ENCODE measurements at places on chromosomes 12 and 14. TPM values are rescaled to one million over a fixed set of nuclear protein-coding genes. Genes with fewer than 3 reads are reported as not detected.

- DNase-seq = peak; percentile 9
- H3K27ac ChIP-seq = no peak overlapping the region
- H3K27me3 ChIP-seq = no peaks in the 10 kb centered on the region
These were observed 6.7 kb downstream of the C12orf54 start for GRCh38 chr12:48489012-48489411.

- H3K36me3 ChIP-seq = no peaks in the 10 kb centered on the region
- H3K4me1 ChIP-seq = peaks cover 31% of the 10 kb centered on the region
- no peaks in the 10 kb centered on the region for H3K27me3 ChIP-seq
- no peak overlapping the region for H3K4me3 ChIP-seq
These were observed 20.1 kb upstream of the CERS5 start for GRCh38 chr12:50187084-50187900.

The KRT6C gene
- total RNA-seq = not detected

DNA sequence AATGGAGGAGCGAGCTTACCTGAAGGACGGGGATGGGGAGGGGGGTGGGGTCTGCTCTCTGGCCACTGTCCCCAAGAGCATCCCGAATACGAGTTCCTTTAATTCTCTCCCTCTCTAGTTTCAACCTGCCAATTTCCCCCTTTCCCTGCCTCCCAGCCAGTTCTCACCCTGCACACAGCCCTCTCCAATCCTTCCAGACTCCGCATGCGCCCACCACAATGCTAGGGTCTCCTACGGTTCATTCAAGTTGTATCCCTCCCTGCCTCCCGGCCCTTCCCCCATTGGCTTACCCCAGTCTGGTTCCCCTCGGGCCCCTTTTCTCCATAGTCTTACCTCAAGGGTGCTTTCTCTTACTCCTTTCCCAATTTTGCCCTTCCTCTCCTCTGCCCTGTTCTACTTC, 708 bp upstream of the IGFBP6 start:
- DNase-seq = no peak
- H3K4me1 ChIP-seq = peaks cover 5% of the 10 kb centered on the region
- peak overlapping the region; percentile 86 for H3K27ac ChIP-seq
- peak overlapping the region; percentile 44 for H3K4me3 ChIP-seq
- no peaks in the 10 kb centered on the region for H3K36me3 ChIP-seq
- H3K27me3 ChIP-seq = no peaks in the 10 kb centered on the region

DNA sequence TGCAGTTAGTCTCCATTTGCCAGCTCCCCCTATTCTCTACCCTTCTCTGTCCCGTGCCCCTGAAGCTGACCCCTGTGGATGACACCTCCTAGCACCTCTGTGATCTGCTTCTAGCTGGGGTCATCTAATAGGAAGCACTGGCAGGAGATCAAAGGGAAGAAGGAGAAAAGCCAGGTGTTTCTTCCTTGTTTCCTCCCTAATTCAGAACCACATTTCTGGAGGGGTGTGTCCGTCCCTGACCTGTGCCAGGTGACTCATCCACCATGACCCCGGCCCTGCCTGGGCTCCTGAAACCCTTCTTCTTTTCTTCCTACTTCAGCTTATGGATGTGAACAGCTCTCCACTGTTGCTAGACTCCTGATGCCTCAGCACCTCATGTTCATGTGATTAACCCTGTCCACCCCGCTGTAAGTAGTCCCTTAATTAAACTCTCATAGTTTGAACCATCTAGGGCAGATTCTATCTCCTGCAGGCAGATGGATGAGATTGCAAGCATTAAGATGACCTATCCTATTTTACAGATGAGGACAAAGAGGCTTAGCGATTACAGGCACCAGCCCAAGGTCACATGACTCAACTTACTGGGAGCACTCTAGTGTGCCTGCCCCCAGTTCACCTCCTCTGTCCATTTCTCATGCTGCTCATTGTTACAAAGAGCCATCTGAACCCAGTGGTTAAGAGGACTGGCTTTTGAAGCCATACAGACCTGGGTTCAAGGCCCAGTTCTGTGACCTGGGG, 770.5 kb downstream of the MED13L start:
- H3K36me3 ChIP-seq = no peaks in the 10 kb centered on the region
- no peak overlapping the region for H3K4me3 ChIP-seq
- no peaks in the 10 kb centered on the region for H3K27me3 ChIP-seq
- H3K4me1 ChIP-seq = no peaks in the 10 kb centered on the region
- DNase-seq = no peak

The VWF gene
- total RNA-seq = 55.0 TPM

DNA sequence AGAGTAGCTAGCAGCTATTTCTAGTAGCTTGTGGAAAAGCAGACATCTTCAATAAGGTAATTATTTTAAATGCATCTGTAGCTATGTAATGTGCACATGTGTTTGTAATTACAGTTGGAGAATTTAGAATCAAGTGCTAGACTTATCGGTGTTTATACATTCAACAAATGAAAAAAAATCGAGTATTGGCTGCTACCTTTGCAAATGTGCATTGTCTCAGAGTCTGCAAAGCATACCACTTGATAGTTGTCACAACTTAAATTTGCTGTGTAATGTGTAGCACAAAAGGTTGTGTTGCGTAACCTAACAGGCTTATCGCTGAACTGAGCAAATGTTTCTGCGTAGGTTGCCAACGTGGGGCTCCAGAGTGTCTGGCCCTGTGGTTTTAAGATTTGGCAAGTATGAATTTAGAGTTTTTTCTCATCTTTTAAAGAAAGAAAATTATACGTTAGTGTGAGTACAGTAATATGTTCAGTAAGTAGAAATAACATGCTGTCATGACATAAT, 44.3 kb downstream of the TMTC2 start:
- no peaks in the 10 kb centered on the region for H3K27me3 ChIP-seq
- H3K4me3 ChIP-seq = no peak overlapping the region
- H3K4me1 ChIP-seq = no peaks in the 10 kb centered on the region
- H3K27ac ChIP-seq = no peak overlapping the region
- no peak for DNase-seq
- no peaks in the 10 kb centered on the region for H3K36me3 ChIP-seq

The TMTC3 gene
- 15.1 TPM for total RNA-seq

GRCh38 chr14:33430414-33431035, 491.8 kb downstream of the NPAS3 start:
- DNase-seq = no peak
- no peaks in the 10 kb centered on the region for H3K27me3 ChIP-seq
- H3K4me1 ChIP-seq = no peaks in the 10 kb centered on the region
- no peaks in the 10 kb centered on the region for H3K36me3 ChIP-seq
- no peak overlapping the region for H3K27ac ChIP-seq

DNA sequence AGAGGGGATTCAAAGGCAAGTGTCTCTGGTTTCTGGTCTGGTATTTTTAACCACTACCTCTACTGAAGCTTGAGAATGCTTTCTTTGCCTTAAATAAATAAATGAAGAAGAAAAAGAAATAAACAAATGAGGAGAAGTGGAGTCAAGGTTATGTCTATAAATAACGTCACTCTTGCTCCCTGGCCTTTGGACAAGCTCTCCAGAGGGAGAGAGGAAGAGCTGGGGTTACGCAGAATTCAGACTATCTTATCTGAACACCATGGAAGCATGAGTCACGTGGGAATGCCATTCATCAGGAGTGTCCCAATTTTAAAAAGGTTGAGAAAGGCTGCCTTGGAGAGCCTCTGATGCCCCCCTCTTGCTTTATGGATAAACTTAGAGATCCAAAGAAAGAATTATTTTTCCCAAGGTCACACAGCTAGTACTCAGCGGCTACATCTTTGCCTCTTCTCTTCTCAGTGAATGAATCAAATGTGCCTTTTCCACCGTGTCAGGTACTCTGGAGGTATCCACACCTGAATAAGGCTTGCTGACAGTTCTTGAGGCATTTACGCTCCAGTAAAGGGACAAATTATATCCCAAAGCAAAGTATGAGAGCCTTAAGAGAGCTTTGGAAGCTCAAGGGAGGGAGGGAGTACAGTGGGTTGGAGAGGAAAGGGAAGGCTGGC, 12.9 kb upstream of the MSI1 start:
- H3K36me3 ChIP-seq = no peaks in the 10 kb centered on the region
- H3K27ac ChIP-seq = no peak overlapping the region
- DNase-seq = no peak
- H3K4me3 ChIP-seq = no peak overlapping the region

GRCh38 chr12:106582641-106583230, at the start of gene RFX4:
Gene RFX4 (plus strand): TSS chr12:106583004. CDS start chr12:106583321, 317 bp downstream.
- peaks cover 71% of the 10 kb centered on the region for H3K27me3 ChIP-seq
- no peak within 1 kb of the TSS for H3K4me3 ChIP-seq
- DNase-seq = no peak
- no peak within 1 kb of the TSS for H3K27ac ChIP-seq
- H3K4me1 ChIP-seq = peaks cover 4% of the 10 kb centered on the region

DNA sequence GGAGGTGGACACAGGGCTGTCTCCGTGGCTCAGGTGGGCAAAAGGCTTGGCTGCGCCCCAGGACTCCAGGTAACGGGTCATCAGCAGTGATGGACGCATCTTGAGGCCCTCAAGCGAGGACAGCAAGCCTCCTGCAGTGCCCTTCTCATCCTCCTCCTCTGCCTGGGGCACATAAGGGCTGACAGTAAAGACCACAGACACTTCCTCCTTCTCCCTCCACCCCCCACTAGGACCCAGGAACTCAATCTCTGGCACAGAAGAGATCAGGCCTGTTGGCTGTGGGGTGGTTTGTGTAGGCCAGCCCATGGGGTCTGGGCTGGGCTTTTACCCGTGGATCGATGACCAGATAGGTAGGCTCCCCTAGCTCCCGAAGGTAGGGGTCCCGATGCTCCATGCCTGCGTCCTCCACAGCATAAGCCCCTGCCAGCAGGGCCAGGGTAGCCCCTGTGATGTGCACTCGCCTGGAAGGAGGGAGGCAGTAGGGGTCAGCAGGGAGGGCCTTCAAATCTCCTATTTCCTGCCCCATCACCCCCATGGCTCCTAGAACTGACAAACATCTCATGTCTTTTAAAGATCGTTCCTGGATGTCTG, 5.7 kb downstream of the ADCY4 start:
- H3K4me1 ChIP-seq = peaks cover 5% of the 10 kb centered on the region
- no peaks in the 10 kb centered on the region for H3K27me3 ChIP-seq
- no peak overlapping the region for H3K27ac ChIP-seq

The MARCHF9 gene
- total RNA-seq = 11.1 TPM

The NELL2 gene
- total RNA-seq = 7.2 TPM

DNA sequence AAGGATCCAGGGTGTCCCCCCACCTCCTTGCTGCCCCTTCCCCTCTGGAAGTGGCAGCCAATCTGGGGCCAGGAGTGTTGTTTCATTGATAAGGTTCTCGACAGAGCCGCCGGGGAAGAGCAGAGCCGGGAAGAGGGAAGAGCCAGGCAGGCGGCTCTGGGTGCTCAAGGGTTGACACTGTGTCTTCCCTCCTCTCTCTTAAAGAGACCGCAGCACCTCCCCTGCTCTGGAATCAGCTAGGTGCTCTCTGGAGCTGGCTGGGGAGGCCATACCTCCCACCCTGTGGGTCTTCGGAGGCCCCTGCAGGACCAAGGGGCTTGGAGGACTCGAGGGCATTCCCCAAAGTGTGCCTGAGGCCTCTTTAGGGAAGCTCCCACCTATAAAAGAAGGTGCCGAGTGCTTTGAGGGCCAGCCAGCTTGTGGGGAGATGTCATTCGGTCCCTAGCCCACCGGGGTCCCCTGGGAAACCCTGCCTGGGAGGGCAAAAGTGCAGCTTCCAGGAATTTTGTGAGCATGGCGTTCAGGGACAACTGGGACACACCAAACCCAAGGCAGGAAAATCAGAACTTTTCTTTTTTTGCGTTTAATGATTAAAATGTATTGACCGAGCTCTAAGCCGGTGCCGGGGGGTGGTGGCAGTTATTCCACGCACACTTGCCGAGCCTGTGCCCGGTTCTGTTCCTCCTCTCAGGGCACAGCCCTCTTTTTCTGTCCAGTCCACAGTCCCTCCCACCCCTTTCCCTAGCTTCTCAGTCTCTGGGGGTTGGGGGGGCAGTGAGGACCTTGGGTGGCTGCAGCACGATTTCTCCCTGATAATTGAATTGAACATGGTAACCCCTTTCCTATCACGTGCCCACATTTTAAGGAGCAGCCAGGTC, 3.0 kb downstream of the SETD1B start:
- DNase-seq = no peak
- H3K27me3 ChIP-seq = no peaks in the 10 kb centered on the region
- H3K4me1 ChIP-seq = peaks cover 16% of the 10 kb centered on the region
- H3K36me3 ChIP-seq = peaks cover 10% of the 10 kb centered on the region
- peak overlapping the region; percentile 100 for H3K27ac ChIP-seq
- H3K4me3 ChIP-seq = peak overlapping the region; percentile 59

GRCh38 chr12:42698213-42698612, 108.7 kb upstream of the PRICKLE1 start:
- H3K4me1 ChIP-seq = no peaks in the 10 kb centered on the region
- H3K4me3 ChIP-seq = no peak overlapping the region
- DNase-seq = no peak
- H3K27ac ChIP-seq = no peak overlapping the region
- H3K27me3 ChIP-seq = no peaks in the 10 kb centered on the region

The SYCP3 gene
- total RNA-seq = not detected

- H3K4me1 ChIP-seq = peaks cover 2% of the 10 kb centered on the region
- no peak overlapping the region for H3K27ac ChIP-seq
- H3K4me3 ChIP-seq = no peak overlapping the region
- H3K27me3 ChIP-seq = no peaks in the 10 kb centered on the region
- H3K36me3 ChIP-seq = no peaks in the 10 kb centered on the region
- no peak for DNase-seq
These were observed 357.2 kb upstream of the RPL10L start for GRCh38 chr14:47008732-47009131.

DNA sequence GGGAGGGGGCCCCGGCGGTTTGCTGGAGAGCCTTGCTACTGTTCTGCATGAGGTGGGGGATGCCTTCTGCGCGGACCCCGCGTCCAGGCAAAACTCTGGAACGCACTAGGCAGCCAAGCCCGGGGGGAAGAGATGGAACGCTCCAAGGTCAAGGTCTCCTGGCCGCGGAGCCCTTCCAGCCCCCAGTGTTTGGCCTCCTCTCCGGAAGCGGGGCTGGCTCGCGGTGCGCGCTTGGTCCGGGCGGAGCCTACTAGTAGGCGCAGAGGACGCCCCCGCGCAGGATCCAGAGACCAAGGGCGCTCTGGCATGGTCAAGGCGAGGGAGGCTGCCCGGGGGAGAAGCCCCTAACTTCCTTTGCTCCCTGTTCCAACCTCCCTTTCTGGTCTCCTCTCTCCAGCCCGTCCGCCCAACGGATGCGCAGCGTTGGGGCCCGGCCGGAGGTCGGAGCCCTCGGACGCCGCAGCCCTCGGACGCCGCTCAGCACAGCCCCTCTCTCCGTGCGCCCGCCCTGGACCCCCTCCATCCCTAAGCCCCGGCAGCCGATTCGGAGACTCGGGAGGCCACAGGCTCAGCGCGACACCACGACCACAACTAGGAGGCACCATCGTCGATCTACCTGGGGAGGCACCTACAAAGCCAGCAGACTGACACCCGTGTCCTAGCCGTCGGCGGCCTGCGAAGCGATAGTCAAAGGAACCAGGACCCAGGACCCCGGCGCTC, 669 bp upstream of the KCNK13 start:
- no peak overlapping the region for H3K27ac ChIP-seq
- peak overlapping the region; percentile 29 for H3K4me3 ChIP-seq
- peaks cover 5% of the 10 kb centered on the region for H3K27me3 ChIP-seq

DNA sequence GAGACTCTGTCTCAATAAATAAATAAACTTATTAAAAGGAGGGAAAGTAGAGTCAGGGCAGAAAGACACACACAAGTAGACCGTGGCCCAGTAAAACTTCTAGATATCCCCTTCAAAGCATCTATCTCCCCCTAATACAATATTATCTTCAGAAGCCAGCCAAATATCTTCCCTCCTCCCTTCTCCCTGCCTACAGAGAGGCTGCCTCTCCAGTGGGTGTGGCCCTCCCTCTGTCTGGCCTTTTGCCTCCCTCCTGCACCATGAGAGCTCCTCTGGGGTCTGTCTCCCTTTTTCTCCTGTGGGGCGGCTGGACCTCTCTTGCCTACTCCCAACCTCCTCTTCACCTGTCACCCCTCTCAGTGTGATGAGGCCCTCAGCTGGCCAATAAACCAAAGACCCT, 139.2 kb downstream of the EGLN3 start:
- no peak overlapping the region for H3K27ac ChIP-seq
- DNase-seq = no peak
- H3K4me3 ChIP-seq = no peak overlapping the region
- no peaks in the 10 kb centered on the region for H3K4me1 ChIP-seq
- no peaks in the 10 kb centered on the region for H3K27me3 ChIP-seq

Measured in prostate gland (tissue), 2 donors.